ENCODE measurements at places on chromosomes 16 and 17.

DNA sequence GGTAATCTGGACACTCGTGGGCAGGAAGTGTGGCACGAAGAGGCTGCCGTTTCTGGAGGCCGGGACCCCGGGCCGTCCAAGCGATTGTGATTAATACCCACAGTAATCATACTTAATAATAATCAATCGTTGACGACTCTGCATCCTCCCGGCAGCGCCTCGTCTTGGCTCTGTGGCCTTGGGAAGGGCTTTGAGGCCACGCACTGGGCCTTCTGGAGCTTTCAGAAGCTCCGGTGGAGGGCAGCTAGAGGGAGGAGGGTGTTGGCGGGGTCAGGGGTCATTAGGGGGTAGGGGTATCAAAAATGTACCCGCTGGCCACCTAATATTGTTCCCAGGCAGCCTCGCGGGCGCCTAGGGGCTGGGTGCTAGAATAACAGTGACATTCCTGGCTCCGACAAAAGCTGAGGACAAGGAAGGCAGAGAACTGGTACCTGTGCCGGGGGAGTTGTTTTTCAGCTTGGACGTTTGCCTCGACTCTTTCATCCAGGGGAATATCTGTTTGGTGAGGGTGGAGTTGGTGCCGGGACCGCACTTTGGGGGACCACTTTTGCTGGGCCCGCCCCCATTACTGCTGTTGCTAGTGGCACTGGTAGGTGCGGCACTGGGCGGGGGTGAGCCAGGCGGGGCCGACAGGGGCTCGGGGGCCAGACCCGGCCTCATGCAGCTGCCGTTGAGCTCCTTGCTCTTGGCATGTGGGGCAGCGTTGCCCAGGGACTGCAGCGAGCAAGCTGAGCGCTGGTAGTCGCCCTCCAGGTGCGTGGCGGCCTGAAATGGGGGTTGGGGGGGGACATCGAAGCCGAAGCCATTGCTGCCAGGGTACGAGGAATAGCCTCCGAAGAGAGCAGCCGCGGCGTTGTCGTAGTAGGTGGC lies 6.9 kb upstream of the HOXB2 start:
- no peak for DNase-seq

DNA sequence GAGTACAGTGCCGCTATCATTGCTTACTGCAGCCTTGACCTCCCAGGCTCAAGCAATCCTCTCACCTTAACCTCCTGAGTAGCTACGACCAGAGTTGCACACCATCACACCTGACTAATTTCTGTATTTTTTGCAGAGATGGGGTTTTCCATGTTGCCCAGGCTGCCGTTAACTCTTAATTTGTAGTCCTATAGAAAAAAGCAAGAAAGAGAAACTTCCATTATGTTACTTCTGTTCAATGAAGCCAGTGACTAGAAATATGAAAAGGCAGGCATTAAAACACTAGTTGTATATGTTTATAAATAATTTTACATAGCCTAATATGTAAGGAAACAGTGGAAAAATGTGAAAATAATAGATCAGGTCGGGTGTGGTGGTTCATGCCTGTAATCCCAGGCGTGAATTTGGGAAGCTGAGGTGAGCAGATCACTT lies 9.7 kb downstream of the RAD51C start:
- no peak for DNase-seq

DNA sequence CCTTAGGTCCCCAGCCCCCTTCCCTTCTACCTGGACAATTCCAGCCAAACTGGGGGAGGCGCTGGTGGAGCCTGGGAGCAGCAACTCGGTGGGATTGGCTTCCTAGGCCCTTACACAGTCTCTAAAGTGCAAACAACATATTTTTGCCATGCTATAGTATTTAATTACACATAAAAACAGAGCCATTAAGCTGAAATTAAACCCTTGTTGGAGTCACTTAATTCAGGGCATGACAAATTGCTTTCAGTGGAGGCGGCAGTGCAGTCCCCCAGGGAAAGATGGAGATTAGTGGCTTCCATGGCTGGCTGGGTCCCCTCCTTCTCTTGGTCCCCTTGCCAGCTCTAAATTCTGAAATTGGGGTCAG lies 17.3 kb downstream of the IGFBP4 start:
- no peak for DNase-seq

DNA sequence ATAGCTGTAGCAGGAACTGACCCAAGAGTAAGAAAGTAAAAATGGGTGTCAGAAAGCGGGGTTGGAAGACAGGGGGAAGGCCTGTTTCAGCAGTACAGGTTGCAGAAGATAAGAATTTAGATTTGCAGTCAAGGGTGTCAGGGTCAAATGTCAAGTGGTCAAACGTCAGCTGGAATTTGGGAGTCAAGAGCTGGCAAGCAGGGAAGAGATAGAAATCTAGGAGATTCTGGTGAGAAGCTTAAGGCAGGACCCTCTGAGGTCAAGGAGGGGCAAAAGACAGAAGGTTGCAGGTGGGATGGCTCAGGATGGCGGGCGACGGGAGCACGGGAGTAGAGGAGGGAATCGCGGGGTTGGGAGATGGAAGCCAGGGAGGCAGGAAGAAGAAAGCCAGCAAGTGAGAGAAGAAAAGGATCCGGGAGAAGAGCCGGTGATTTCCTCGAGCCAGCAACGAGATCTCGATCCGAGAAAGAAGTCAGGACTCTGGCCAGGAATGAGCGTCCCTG lies 335 bp downstream of the SLC25A35 start:
- no peak for DNase-seq

GRCh38 chr17:48997827-48998586 lies 822 bp downstream of the IGF2BP1 start:
- no peak for DNase-seq

DNA sequence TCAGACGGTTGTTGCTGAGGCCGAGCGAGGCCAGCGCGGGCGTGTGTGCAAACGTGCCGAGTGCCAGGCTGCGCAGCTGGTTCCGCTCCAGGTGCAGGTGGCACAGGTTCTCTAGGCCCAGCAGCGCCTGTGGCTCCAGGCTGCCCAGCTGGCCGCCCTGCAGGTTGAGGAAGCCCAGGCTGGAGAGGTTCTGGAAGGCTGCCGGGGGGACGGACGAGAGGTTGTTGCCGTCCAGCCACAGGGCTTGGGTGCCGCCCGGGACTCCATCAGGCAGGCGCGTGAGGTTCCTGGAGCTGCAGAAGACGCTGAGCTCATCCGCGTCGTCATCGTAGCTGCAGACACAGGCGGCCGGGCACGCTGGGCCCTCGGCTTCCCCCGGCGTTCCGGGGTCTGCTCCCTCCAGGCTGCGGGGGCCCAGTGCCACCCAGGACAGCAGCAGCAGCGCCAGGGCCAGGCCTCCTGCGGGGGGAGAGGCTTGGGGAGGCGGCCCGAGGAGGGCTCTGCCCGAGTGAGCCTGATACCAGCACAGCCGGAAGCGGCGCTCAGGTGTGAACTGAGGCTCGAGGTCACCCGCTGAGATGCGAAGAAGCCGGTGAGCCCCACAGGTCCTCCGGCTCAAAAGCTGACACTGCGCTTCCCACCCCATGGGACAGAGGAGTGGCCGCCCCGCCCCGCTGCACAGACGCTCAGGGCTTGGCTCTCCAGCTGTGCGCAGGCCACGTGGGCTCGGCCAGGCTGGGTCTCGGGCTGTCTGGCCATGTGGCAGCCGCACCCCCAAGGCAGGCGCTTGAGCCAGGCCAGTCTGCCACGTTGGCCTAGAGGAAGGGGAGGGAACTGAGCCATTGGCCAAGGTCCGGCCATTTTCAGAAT lies 1.3 kb downstream of the IGFALS start:
- DNase-seq = no peak

- DNase-seq = no peak
These were observed 6.9 kb upstream of the ACTG1 start for GRCh38 chr17:81519284-81520020.

- no peak for DNase-seq
These were observed 19.1 kb upstream of the DDX52 start for GRCh38 chr17:37662353-37662752.

GRCh38 chr17:32240750-32241149 lies 24.9 kb upstream of the RHBDL3 start:
- no peak for DNase-seq

- no peak for DNase-seq
These were observed 21.4 kb upstream of the NKD1 start for GRCh38 chr16:50526796-50527195.

- no peak for DNase-seq
These were observed 42.2 kb downstream of the ACTG1 start for GRCh38 chr17:81470270-81470943.

GRCh38 chr17:79010304-79010646 lies 711 bp upstream of the CANT1 start:
- DNase-seq = no peak

DNA sequence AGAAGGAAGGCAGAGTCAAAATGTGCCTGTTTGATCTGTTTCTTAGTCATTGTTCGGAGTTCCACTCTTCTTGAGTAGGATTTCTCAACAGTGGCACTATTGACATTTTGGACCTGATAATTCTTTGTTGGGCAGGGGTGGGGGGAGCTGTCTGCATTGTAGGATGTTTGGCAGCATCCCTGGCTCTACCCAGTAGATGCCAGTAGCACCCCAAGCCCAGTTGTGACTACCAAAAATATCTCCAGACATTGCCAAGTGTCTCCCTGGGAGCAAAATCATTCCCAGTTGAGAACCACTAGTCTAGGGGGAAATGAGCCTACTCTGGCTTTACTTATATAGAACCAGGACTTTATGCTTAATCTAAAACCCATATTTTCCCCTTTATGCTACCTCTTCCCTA lies 1.1 kb upstream of the GFOD2 start:
- no peak for DNase-seq

GRCh38 chr16:21952040-21952792 lies 945 bp upstream of the UQCRC2 start:
- DNase-seq = peak; percentile 72

- DNase-seq = no peak
These were observed 560.7 kb upstream of the RBFOX1 start for GRCh38 chr16:6771956-6772355.

DNA sequence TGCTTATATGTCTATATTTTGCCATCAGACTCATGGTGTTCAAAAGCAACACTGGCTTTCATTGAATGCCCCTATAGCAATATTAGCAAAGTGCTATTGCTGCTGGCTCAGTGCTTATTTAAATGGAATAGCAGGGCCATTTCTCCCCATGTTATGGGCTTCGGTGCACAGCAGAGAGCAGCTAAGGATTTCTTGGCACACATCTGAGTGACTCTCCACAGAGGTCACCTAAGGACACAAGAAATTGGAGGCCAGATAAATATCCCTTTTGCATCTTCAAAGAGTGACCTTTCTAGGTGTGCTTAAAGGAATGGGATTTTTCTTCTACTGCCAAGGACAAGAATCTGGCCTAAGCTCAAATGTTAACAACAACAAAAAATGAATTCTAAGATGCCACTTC lies 751.8 kb downstream of the CDH11 start:
- no peak for DNase-seq

GRCh38 chr16:50598256-50598894 lies 50.2 kb downstream of the NKD1 start:
- no peak for DNase-seq

- DNase-seq = no peak
These were observed 6.2 kb downstream of the ADCY9 start for GRCh38 chr16:4110065-4110464.

- DNase-seq = no peak
These were observed 32.6 kb upstream of the ZFP90 start for GRCh38 chr16:68506331-68507053.

All from fibroblast of the aortic adventitia (primary cell).